Femur (tissue), 1 donor: ENCODE measurements at places on chromosomes 4 and X.
A peak's percentile ranks its signal among the peaks of the same experiment; 100 is the strongest.

GRCh38 chr4:24130637-24131036, 240.8 kb upstream of the PPARGC1A start:
- no peak for DNase-seq

DNA sequence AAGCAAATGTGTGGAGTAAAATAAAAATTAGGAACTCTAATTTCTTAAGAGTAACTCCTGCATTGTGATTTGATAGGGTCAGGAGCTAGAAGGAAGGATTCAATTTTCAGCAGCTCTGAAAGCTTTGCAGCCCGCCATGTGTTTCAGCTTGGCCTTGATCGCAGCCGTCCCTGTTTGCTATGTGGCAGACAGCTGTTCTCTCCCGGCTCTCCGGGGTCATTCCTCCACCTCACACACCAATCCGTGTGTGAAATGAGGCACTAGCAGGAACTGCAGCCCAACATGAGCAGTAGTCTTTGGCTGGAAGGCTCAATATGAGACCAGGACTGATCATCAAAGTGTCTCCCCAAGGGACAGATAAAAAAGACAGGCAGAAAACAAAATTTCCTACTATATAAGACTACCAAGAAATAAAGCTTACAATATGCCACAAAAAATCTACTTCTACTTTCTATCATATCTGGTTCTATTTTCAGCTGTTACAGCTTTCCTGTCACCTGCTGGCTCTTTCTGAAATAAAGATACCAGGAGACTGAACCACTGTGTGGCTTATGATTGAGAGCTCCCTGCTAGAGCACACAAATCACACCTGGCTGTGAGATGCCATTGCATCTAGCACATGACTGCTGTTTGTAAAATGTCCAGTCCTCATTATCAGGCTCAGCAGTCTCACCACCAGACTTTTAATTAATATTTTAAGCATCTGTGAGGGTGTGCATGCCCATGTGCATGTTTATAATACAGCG, 44.1 kb upstream of the SEC24B start:
- DNase-seq = peak; percentile 64

DNA sequence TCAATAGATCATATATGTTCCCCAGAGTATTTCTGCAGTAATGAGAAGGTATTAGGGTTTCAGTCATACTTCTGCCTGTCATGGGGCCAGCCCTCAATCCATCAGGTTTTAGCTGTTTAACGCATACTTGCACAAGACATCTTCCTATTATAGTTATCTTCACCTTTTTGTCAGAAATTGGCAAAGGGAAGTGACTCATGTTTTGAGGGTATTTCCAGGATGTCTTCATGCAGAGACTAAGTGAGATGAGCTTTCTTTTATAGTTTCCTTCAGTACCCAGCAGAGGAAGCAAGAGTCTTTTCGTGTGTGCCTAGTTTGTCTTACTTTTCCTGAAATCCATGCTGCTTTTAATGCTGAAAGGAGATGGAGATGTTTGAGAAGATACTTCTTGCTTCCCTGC, 9.5 kb downstream of the CSTF2 start:
- DNase-seq = no peak

DNA sequence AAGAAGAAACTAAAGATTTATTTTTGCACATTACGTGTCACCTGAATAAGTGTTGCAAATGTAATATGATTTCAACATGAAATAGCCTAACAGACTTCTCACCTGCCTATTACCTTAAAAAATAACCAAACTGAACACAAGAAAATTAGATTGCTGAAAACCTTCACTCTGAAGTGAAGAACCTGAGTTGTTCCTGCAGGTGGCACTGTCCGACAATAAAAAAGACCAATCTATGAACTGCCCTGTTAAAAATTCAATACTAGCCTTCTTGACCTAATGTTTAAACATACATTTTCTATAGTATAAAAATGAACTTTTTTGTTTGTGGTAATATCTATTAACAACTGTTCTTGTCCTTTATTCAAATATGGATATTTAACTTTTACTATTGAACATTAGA, 69.2 kb upstream of the PNPLA4 start:
- DNase-seq = peak; percentile 34

DNA sequence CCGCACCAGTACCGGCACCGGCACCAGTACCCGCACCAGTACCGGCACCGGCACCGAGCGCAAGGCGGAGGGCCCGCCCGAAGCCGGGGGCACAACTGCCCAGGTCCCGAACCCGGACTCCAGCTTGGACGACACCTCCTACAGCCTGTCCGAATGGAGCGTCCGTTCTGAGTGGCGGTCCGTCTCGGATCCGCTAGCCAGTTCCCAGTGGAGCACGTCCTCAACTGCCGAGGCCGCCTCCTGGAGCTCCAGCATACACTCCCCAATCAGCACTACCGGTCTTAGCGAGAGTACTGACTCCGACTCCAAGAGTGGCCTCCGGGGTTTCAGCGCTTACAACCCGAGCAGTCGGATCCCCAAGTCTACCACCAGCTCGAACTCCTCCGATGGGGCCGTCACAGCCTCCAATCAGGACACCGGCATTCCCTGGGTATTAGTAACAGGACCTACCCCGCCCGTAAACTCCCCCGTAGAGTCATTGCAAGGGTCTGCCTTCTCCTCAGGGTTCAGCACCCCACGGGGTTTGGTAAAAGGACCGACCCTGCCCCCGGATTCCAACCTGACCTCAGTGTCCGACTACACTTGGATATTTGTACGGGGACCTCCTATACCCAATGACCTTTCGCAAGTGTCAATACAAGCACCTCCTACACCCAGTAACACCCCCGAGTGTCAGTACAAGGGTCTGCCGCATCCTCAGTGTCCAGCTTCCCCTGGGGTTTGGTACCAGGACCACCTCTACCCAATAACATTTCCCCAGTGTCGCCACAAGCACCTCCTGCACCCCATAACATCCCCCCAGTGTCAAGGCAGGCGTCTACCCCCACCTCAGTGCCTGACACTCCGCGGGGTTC, 721 bp upstream of the MAOA start:
- peak; percentile 53 for DNase-seq

GRCh38 chrX:137565318-137565904, 516 bp upstream of the ZIC3 start:
- no peak for DNase-seq

DNA sequence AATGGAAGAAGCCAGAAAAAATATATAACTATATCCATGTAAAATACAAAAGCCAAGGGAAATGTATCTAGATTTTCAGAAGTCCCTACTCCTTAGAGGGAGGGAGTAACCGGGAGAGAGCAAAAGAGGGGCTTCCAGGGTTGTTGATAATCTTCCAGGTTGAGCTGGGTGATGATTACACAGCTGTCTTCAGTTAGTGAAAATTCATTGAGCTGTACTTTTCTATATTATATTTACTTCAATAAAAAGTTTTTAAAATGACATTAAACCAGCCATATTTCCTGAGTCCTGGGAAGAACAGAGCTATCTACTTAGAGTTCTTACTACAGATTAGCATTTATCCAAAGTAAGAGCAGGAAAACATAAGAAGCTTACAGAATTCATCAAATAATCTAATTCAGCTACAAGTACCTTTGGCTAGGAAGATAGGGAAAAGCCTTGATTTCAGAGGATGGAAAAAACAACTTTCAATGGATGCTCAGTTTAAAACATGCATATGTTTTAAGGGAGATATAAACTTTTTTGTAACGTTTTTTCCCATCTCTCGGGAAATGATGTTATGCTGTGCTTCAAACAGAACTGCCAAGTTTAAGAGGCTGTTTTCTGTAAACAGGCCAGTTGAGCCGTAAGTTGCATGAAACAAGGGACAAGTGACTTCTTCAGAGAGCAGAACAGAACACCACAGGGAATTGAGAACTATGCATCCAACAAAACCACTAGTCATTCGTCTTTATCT, 204.6 kb downstream of the SCFD2 start:
- DNase-seq = peak; percentile 45

GRCh38 chrX:101478366-101478765, 6.9 kb upstream of the ARMCX4 start:
- DNase-seq = no peak

DNA sequence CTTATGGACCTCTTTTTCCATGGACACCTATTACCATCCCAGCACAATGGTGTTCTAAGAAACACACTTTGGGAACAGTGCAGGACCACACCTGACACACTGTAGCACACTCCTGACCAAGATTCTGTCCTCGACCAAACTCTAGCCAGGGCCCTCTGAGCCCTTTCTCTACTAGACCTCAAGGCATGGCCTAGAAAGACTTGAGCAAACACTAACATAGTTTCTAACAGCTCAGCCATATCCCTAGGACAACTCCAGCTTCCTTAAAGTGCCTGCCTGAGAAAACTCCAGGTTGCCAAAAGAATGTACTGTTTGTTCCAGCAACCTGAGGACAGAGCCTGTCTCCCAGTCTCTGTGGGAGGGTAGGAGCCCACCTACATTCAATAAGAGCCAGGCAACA, 48.3 kb downstream of the QDPR start:
- DNase-seq = no peak

DNA sequence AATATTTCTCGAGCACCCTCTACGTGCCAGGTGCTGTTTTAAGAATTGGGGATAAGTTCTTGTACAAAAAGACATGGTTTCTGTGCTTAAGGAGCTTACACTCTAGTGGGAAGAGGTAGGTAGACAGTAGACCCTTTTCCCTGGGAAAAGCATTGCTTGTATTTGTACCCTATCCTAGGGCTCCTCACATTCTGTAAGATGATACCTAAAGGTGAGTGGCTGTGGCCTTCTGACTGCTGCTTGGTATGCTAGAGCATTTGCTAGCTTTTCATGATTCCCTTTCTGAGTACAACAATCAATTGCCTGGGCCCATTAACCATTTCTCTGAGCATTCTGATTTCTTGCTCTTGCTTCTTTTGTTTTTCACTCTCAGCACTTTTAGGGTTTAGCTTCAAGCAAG, 286.6 kb downstream of the ZIC3 start:
- no peak for DNase-seq

GRCh38 chrX:57289089-57289488, 2.6 kb downstream of the FAAH2 start:
- no peak for DNase-seq

DNA sequence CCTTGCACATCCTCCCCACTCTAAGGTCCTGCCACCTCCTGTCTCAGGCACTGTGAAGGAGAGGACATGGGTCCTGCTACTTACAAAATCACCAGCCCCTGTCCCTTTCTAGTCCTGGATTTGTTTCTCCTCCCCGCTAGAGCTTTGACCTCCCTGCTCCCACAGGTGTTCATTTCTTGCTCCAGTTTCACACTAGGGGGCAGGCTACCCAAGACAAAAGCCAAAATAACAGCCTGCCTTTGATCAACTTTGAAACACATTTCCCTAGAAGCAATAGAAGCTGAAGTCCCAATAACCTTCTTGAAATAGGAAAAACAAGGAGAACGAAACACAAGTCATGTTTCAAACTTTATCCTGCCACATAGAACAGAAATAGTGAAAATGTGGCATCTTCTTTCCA, 164.4 kb downstream of the QDPR start:
- DNase-seq = no peak

- no peak for DNase-seq
Measured at GRCh38 chr4:148017801-148018200, 285.9 kb downstream of the ARHGAP10 start.

DNA sequence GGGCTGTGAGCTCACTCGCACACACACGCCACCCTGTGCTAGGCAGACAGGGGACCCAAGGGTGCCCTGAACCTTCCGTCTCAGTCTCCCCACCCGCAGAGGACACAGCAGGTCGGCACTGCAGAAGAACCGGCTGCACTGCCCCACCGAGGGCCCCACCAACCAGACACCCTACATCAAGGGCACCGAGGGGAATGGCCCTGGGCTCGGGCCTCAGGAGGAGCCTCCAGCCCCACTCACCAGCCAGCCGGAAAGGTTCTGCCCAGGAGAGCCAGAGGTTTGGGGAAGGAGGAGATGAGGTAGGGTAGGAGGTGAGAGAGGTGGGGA, 45.9 kb downstream of the FAM53A start:
- DNase-seq = no peak

DNA sequence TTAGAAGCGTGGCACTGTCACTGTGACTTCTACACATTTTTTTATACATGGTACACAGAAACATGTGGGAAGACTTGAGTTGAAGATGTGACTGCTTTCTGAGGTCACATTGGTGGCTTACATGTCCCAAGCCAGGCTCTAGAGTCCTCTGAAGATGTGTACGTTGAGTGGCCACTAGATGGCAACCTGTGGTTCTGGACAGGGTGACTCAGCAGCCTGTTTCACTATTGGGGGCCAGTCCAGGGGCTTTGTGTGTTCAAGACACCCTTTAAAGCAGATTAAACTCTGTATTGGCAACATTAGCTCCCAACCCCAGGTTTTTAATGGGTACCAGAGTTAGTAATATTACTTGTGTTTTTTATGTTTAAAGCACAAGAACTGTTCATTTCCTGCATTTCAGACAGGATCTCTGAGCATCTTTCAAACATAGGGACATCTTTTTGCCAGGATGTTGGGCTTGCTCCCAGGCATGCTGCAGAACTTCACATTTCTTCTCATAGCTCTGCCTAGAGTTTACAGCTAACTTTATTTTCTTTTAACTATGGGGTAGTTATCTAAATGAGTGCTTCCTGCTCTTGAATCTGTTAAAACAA, 53.0 kb downstream of the DCUN1D4 start:
- peak; percentile 62 for DNase-seq

DNA sequence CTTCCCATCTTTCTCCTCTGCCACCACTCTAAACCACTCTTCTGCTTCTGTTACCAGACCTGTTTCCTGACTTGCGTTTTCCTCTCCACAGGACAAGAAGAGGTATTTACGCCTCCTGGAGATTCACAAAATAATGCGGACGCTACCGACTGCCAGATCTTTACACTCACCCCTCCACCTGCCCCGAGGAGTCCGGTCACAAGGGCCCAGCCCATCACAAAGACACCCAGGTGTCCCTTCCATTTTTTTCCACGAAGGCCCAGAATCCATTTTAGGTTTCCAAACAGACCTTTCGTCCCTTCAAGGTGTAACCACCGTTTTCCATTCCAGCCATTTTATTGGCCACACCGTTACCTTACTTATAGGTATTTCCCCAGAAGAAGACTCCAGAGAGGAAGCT, 8.2 kb downstream of the ODAPH start:
- DNase-seq = no peak

- DNase-seq = no peak
Measured at GRCh38 chrX:24321741-24322395, 8.0 kb upstream of the SUPT20HL2 start.

DNA sequence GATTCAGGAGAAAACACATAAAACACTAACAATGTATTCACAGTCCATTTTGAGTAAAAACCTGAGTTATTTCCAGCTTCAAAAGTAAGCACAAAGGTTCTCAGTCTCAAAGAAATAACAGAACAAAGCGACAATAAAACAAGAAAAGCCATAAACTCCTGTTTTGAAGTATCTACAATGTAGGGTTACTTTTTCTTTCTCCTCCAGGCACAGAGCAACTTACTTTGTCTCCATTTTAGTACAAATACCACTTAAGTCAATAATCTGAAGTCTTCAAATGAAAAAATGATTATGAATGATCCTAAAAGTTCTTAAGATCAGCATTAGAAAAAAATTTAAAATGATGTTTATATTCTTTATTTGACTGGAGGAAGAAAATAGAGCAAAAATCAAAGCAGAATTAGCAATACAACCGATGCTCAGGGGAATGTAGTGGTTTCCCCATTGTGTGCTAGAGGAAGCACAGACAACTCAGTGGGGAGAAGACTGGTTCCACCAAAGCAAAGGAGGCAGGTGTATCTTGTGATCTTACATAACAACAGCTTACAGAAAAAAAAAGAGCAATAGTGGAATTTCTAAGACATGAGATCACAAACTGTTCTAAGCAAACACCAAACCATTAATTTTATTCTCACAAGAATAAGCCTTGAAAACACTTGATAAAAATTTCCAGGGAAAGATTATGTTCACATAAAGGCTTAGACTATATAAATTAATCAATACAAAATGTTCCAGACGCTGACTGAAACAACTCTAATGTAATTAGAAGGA, 35.1 kb downstream of the EPHA5 start:
- no peak for DNase-seq
